ENCODE measurements at places on chromosomes 6 and 20.

DNA sequence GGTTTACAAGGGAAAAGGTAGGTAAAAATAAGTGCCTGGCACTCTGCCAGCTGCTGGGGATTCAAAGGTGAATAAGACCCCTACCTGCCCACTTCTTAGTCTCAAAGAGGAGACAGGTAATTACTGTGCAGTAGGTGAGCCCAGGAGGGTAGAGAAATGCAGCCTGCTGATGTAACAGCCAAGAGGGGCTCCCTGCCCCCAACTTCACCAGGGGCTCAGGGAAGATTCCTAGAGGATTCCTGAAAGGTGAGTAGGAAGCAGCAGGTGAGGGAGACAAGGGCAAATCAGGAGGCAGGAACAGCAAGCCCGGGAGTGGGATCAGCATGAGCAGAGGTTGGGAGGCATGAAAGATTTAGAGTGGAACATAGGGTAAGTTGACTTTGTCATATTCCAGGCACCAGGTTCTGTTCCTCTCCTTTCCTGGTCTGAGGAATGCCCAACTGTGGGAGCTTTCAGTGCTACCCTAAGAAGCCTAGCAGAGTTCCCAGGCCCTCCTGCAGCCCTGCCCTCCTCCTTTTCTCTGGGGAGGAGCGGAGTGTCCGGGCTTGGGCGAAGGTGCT lies 258.1 kb downstream of the LRFN2 start:
- no peak for DNase-seq

DNA sequence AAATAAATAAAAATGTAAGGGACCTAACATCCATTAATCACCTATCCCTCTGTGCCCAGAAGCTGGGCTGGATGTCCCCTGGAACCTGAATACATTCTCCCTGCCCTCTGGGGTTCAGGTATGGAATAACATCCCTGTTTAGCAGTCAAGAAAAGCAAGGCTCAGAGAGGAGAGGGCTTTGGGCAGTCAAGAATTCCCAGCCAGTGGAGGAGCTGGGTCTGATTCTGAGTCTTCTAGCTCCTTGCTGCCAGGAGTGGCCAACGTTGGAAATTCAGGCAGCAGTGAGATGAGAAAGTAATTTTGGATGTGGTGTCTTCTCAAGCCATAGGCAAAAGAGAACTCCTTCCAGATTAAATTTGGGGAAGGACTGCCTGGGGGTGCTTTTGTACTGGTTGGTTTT lies 42.6 kb upstream of the ZNFX1 start:
- DNase-seq: no peak

GRCh38 chr6:30880698-30881252 lies 3.5 kb upstream of the DDR1 start:
- DNase-seq: no peak

- DNase-seq: no peak
Observed at GRCh38 chr6:50305660-50306059, 255.9 kb upstream of the DEFB112 start.

DNA sequence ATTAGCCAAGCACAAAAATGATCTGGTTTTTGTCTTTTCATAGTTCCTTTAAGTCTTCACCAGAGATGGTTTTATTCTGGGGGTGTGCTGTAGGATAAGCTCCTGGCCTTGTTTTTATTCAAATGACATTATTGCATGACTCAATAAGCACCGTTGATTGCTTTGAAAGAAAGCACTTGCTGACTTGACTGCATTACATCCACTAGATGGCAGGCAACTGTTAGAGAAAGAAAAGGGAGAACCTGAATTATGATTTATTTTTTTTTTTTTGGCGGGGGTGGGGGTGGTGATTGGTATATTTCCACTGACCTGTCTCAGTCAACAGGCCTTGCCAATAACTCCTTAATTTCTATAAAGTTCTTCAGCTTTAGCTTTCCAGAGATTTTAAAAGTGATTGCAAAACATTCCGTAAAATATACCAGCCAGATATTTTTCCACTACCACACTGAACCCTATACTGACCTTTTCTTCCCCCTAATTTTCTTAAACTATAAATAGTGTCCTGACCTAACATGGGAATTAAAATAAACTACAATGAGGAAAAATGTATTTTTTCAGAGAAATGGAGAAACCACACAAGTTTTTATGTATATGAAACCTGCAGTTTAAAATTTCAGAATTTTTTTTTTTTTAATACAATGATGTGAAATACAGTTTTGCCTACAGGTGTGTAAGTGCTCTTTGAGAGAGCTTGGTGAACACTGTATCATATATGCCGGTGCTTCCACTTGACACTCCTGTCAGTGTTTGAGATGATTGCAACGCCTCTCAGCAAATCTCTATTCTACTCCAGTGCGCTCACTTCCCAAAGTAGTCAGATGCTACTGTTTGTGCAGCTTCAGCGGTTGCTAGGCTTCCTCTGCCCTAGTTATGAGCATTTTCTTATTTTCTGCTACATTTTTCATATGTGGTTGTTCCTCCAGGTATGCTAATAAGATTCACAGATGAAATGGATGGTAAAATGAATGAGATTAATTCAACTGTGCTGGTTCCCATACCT lies 274.3 kb downstream of the CD109 start:
- peak; percentile 19 for DNase-seq

DNA sequence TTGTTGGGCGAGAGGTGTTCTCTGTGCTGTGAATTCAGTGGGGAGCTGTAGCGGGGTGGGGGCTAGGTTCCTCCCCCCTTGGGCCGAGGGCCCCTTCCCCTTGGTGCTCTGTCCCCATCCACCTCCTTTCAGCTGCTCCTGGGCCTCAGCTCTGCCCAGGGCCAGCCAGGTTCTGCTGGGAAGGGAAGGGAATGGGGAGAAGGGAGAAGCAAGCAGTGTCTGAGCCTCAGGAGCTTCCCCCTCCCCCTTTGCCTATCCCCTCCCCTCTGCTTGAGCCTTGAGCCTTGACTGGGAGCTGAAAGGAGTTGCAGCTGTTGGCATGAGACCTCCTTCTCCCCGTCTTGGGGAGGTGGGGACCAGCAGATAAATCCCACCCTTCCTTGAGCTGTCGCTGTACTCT lies 576 bp upstream of the RRP36 start:
- no peak for DNase-seq

DNA sequence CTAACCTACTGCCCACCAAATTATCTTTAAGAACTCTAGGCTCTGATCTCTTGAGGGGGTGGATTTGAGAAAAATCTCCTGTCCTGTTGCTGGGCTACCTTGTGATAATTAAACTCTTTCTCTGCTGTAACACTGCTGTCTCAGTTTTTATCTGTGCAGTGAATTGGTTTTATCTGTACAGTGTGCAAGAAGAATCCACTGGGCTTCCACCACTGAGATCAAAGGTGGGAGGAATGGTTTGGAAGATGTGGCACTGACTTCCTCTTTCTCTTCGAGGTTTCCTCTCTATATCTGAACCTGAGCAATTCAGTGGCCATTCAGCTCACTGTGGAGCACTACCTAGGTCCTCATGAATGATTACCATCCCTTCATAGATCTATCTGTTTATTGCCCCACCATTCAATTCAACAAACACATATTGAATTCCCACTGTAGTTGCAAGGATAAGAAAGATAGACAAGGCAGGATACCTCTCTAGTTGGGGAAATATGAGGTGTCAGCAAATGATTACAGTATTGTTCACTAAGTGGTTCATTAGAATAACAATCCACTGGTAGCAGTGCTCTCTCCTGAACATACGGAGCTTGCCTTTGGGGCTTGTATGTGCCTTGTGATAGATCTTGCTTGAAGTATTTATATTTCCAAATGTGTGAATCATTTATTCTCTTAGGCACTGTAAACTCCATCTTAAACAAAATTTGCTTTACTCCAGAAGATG lies 172.1 kb upstream of the ARG1 start:
- no peak for DNase-seq

Data from NCI-H1105 (cell line).